Large intestine (tissue), 12 donors: ENCODE measurements at places on chromosomes 3 and 15.

GRCh38 chr3:47932421-47932820 lies 83.8 kb downstream of the MAP4 start:
- DNase-seq: no peak

DNA sequence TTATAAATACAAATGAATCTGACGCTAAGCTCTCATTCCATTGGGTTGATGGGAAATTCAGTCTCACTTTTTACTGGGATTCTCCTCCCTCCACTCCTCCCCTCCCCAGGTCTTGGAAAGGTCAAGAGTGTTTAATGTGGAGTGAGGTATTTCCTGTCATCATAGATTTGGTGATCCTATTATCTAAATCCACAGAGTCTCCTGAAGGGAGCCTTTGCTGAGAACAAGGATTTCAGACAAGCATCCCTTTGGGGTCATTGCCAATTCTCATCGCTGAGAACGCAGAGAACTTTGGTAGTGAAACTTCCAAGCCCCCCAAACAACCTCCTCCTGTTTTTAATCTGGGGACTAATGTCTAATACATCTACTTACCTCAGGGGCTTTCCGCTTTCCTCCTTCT lies 297.9 kb downstream of the OTOL1 start:
- no peak for DNase-seq

DNA sequence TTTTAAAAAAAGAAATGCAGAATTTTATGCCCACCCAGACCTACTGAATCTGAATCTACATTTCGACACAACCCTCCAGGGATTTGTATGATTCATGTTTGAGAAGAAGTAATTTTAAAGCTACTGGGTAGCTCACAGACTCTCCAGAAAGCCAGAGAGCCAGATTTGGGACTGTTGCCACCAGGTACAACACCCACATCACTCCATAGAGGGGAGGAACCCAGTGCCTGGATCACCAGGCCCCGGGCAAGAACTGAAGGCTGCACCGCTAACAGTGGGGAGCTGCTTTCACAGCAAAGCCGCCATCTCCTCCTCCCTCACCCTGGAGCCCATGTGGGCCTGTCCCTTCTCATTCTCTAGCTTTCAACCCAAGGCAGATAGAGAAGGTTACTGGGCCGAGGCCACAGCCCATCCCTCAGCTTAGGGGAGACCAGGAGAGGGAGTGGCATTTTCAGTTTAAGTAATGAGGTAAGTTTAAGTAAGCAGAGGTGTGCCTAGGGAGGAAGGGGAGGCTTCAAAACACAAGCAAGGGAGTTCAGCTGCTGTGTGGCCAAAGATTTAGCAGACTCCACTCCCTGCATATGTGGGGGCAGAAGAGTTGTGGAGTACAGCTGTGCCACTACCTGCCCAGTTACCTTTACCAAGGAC lies 109.8 kb downstream of the IL12A start:
- DNase-seq: no peak

DNA sequence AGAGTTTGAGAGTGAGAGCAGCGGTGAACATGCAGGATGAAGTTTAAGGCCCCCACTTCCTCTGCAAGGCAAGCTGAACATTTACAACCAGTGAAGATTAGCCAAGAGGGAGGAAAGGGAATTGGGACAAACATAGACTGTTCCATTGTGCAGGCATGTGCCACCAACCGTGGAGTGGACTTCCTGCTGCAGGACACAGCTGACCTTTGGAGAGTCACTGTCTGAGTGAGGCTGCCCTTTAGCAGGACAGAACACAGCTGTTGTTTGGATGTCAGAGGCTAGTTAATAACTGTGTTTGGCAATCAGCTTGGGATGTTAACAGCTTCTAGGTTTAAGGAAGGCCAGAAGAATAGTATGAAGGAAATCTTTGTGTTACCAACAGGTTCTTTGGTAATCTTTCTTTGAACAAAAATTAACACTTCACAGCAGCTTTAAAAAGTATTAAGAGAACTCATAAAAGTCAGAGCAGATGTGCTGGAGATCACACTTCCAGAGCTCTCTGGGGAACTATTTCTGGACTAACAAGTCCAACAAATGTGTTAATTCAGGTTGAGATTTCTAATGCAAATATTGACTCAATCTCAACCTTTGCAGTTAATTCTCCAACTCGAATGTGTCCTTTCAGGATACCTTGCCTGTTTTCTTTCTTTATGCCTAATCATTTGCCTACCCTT lies 31.4 kb downstream of the CTDSPL start:
- no peak for DNase-seq

- no peak for DNase-seq
Observed at GRCh38 chr3:24678421-24678865, 183.8 kb upstream of the THRB start.

DNA sequence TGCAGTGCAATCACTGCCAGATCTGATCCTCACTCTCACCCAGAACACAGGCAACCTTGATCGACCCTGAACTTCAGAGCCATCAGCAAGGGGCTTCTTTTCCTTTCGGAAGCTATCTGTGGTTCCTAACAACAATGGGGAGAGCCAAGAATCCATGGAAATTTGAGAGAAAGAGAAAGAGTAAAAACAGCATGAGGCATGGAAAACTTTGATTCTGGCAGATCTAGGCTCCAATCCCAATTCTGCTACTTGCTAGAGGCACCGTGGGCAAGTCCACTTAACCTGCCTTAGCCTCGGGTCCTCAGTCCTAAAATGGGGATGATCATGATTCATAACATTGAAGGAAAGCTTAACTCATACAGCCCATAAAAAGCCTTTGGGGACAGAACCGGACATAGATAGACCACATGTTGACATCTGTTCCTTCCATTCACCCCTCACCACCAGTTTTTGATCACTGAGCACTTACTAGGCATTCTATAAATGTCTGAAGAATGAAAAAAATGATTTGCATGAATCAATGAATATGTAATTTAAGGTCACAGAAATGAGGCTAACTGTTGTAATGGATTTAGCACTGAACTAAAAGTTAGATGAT lies 605.7 kb upstream of the CFAP20DC start:
- DNase-seq: no peak

- peak; percentile 1 for DNase-seq
Observed at GRCh38 chr3:162842549-162843216, 1346.1 kb downstream of the OTOL1 start.

DNA sequence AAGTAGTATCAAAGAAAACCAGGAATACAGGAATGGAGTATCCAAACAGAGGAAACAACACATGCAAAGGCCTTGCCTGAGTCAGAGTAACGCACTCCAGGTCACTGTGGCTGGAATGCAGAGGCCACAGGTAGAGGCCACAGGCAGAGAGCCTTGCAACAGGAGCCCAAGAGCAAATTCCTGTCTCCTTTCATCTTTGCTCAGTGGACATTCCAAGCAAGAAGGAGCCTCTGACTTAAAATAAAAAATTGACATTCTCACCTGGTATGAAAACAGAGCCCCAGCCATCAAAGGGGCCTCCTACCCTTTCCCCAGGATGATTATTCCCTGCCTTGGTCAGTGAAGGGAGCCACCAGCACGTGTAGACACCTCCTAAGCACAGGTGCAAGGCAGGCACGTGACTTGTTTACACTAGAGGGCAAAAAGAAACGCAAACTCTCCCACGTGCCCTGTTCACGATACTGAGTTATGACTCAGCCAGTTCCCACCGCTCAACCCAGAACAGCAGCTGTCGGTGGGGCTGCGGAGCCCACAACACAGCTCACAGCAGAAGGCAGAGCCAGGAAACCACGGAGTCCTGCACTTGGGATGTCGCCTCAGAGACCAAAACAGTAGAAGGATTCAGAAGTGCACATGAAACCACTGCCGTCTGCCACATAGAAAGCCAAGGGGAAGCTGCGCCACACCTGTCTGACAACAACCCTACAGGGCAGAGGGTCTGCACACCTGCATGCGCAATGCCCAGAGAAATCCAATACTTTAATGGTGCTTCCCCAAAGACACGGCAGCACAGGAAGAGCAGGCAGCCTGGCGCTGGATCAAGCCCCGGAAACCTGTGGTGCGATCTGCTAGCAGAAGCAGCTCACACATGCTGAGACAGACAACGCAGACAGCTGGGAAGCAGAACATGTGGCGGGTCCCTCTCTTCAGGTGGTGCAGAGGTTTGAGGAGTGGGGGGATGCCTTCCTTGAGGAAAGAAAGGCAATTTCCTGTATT lies 52.1 kb downstream of the ITGB5 start:
- DNase-seq: peak; percentile 92

DNA sequence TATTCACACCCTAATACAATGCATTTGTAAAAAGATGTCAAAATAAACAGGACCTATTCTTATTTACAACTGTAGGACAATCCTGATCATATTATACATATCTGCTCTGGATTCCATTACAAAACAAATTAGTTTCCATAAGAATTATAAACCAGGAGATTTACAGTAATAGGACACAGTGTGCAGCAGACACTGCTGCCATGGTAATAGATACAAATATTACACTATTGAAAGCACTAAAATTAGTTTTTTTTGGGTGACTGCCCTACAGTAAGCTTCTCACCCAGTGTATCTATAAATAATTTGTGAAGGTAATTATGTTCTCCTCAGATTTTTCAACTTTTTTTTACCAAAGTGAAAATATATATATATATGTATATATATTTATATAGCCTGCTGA lies 47.9 kb downstream of the USF3 start:
- DNase-seq: no peak

GRCh38 chr15:73784291-73784690 lies 31.1 kb upstream of the INSYN1 start:
- no peak for DNase-seq

DNA sequence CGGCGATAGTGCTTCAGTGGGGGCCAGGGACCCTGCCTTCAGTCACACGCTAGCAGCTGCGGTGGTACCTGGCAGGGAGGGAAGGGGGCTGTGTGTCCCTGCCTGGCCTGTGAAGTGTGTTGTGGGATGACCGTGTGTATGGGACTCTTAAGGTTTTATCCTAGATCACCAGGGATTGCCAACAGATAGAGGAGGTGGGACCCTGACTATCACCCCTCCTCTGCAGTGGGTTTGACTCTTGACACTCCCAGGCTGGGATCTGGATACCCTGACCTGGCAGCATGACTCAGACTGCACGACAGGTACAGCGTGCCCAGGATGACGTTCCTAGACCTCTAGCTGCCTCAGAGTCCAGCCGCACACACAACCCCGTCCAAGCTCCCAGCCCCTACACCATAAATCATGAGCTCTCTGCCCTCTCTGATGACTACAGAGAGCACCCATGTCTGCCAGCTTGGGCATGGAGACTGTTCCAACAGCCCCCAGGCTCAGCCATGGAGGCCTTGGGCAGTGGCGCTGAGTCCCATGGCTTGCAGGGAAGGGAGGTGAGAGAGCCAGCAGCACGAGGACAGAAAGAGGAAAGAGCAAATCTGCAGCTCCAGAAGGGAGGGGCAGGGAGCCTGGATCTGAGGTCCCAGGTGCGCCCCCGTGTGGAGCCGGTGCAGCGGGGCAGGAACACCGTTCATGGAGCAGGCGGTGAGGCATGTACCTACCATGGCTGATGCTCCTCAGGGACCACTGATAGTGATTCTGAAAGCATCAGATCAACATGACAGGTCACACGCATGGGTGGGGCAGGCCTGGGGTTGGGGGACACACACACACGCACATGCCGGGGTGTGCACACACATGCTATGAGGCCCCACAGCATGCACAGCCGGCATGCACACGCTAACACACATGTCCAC lies 71.0 kb downstream of the ADAMTS7 start:
- DNase-seq: peak; percentile 61

- DNase-seq: no peak
Observed at GRCh38 chr3:66552846-66553245, 52.0 kb upstream of the LRIG1 start.

- no peak for DNase-seq
Observed at GRCh38 chr3:168096210-168096652, 507 bp upstream of the GOLIM4 start.

DNA sequence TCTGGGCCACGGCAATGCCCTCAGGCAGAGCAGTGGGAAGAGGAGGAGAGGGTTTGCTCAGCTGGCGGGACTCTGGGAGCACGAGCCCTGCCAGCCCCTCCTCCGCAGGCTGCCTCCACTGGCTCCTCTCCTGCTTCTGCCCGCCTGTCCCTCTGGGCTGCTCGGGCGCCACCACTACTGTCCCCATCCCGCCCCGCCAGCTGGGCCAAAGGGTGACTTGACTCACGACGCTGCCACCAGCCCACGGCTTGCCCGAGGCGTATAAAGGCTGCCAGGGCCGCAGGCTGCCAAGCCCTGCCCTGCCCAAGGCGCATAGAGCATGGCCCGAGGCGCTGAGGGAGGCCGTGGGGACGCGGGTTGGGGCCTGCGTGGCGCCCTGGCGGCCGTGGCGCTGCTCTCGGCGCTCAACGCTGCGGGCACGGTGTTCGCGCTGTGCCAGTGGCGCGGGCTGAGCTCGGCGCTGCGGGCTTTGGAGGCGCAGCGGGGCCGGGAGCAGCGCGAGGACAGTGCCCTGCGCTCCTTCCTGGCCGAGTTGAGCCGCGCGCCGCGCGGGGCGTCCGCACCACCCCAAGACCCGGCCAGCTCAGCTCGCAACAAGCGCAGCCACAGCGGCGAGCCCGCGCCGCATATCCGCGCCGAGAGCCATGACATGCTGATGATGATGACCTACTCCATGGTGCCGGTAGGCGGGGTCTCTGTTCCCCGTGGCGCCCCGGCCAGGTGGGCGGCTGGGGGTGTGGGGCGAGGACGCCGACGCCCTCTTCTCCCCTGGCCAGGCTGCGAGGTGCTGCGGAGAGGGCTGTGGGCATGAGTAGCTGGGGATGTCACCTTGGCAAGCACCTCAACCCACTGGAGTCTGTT lies at the start of gene GLDN:
Gene GLDN (plus strand): TSS at position 290 of the 861 bp plus-strand sequence. CDS start 30 bp downstream, at position 320.
- peak; percentile 49 for DNase-seq

DNA sequence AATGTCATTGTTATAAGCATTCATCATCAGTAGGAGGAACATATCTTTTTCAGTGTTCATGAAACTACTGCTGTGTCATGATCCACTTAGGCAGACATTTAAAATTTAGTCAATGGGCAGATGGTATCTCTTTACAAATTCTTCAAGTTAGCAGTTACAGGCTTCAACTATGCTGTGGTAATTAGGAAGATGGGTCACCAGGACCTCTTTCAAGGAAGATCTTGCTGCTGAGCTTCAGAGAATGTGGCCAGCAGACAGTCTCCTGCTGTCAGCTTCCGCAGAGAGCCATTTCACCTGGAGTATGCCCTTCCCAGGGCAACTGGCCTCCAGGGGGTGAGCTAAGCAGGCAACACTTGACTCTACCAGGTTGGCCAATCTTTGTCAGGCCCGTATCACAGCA lies 19.4 kb downstream of the IFT57 start:
- DNase-seq: peak; percentile 16

- DNase-seq: no peak
Observed at GRCh38 chr3:23830869-23831484, 25.2 kb downstream of the UBE2E1 start.

- DNase-seq: no peak
Observed at GRCh38 chr3:24046214-24046613, 101.1 kb downstream of the NR1D2 start.

DNA sequence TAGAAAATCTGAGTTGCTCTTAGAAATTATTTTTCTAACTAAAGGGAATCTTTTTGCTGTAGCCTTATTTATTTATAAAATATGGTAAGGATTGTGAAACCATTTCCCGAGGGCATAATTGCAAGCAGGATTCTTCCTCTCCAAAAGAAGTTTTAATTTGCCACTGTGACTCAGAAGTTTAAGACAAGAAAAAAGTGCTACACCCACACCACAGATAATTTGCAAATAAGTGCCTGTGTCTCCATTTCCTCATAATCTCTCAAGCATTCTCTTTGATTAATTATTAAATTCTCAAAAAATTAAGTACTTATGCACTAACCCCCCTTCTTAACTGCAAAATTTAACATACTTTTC lies 43.6 kb downstream of the RASA2 start:
- no peak for DNase-seq
